Left ventricle myocardium inferior (tissue), 1 donor: ENCODE measurements at places on chromosomes 7 and 10. TPM values are rescaled to one million over a fixed set of nuclear protein-coding genes. Genes with fewer than 3 reads are reported as not detected.

Gene MGMT
- 15.4 TPM for total RNA-seq

Gene C7orf33
- total RNA-seq, result not detected

Gene ZNF804B
- total RNA-seq, result not detected

Gene KCNIP2
- 29.2 TPM for total RNA-seq

DNA sequence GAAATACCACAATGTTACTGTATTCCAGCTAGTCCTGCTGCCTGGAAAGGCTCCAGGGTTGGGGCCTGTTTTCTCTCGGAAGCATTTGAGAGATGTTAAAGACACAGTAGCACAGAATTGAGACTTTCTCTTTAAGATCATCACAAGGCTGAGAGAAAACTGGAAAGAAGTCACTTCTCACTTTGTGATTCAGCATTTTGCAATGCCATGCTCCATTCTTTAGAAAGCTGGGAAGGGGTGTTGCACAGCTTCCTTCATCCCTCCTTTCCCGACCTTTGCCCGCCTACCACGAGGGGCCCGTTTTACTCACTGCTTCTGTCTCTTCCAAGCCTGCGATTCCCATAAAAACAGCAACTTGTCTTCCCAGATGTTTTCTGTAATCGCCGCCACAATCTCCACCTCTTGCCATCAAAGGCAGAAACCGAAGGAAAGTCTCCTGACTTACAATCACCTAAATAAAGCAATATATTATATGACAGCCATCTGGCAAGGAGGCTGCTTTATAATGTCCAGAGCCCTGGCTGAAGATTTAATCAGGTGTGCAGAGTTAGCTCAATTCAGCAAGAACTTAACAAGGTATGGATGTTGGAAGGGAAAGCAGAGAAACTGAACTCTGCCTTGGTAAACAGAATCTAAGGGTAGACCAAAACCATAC is 18.9 kb downstream of the NOD1 start:
- DNase-seq, result no peak

DNA sequence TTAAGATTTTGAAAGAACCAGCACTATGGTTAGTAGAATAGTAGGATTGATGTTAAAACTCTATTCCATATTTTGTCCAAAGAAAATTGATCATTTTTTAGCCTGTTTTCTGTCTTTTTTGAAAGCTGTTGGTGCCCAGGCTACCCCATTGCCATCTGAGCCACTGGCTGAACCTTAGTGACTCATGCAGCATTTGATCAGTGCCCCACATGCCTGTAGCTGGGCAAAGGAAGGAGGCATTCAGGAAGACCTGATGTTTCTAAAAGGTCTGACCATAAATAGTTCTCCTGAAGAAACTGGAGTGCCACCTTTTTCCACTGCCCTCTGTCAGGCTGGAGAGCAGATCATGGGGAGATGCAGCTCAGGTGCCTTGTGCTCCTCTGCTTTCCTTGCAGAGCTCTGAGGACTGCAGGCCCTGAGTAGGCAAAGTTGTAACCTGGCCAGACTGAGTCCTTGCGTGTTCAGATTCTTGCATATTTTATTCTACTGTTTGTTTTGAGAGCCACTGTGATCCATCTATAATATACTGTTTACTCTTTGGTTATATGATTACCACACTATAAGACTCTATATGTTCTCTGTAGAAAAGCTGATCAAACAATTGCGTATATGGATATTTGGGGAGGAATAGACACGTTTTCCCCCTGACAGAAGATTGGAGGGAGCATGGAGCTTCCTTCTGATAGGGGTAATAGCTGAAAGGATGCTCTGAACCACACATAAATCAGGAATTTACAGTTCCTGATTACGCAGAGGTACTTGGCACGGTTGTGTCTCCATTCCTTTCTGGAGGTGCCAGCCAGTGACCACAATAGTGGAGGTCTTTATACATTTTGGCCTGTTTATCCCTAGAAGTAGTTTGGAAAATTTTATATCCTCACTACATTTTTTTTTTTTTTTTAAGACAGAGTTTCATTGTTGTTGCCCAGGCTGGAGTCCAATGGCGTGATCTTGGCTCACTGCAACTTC is 48.9 kb upstream of the GJD4 start:
- DNase-seq, result no peak

- DNase-seq, result peak; percentile 28
Measured at GRCh38 chr7:21542891-21543527, at the start of gene DNAH11. TSS of gene DNAH11 (plus strand) at chr7:21543039. CDS start at chr7:21543246, 207 bp downstream.

- no peak for DNase-seq
Measured at GRCh38 chr7:50261593-50261992, 42.9 kb upstream of the IKZF1 start.

- DNase-seq, result no peak
Measured at GRCh38 chr7:22725585-22725984, 1.4 kb upstream of the IL6 start.
